Eye (tissue), 1 donor: ENCODE measurements at places on chromosomes 5 and 9.

- no peak for DNase-seq
These were observed 15.9 kb downstream of the SRD5A1 start for GRCh38 chr5:6649186-6649585.

DNA sequence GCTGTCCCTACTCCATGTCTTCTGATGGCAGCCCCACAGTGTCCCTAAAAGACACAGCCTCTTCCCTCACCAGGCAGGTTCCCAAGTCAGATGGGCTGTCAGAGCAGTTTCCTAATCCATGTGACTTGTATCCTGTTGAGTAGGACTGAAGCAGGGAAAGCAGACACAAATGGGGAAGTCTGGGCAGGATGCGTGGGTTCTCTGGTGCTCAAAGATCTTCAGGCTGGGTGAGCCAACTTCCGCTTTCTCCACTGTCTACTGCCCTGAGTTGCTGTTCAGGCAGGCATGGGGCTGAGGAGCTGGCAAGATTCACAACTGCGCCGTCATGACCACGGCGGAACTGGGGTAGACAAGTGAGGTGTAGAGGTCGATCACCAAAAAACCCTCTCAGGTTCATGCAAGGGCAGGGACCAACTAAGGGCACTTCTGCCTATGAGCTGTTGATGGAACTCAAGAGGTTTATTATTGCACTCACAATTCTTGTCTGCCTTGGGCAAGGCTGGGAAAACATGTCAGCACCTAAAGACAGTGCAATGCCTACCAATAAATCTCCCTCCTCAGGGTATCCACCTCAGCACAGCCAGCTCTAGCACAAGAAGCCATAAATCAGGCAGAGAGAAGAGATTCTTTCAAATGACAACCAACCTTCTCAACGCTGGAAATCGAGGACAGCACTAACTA is 83.4 kb downstream of the RAPGEF1 start:
- no peak for DNase-seq

DNA sequence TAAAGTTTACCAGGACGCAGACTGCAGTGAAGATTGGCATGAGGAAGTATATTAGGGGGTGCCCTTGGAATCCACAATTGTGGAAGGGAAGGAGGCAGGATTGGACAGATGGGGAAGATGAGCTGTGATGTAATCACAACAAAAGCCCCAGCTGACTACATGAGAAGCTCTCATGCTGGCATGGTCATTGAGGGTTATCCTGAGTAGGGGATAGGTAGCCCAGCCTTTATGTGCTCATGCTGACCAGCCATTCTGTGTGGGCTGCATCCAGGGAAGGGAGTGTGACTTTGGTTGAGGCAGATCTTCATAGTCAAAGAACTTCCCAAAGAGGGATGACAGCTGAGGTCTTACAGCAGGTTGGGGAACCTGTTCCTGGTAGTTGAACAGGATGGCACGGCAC is 52.0 kb upstream of the RANBP6 start:
- DNase-seq: no peak

DNA sequence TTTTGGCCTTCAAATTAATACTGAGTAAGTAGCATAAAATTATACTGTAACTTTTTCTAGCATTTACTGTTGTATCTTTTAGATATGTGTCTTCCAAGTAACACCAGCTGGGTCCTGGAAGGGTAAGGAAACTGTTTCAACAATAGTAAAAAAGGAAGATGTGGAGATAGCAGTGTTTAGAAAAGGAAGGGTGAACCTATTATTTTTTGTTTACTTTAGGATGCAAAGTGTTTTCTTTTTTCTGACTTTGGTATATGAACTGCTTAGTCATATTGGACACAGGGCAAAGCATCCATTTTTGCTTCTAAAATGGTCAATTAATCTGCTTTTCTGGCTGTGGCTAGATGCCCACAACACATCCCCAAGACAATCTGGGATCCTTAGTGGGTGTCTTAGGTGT is 5.3 kb downstream of the PKD2L2 start:
- no peak for DNase-seq

GRCh38 chr9:9996259-9996658 is 616.5 kb downstream of the PTPRD start:
- DNase-seq: no peak

- DNase-seq: no peak
These were observed 376 bp downstream of the GOLGA1 start for GRCh38 chr9:124940521-124940893.

GRCh38 chr5:27266184-27266583 is 227.8 kb upstream of the CDH9 start:
- no peak for DNase-seq

DNA sequence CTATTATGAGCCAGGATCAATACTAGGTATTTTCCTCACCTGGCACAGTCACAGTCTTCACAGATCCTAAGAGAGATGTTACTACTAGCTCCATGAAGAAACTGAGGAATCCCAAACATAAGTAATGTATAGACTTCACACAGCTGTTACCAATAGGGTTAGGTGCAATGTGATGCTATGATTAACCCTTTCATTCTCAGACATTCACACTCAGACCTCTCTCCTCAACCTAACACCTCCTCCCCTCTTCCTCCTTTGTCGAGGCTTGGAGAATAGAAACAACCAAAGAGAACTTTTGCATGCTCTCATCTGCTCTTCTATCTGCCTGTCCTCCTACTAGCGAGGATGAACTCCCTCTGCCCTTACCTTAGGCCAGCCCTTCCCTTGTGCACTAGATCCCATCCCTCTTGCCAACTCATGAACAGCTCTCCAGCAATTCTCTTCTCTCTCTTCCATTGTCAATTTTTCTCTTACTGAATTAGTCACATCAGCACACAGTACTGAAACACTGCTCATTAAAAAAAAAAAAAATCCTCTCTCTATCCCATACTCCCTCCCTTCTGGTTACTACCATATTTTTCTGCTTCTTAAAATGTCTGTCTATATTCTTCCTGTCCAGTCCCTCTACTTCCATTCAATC is 47.7 kb downstream of the MAPKAP1 start:
- no peak for DNase-seq

- DNase-seq: no peak
These were observed 757 bp downstream of the FXN start for GRCh38 chr9:69036309-69036708.
